Skeletal muscle tissue (tissue), 5 donors: ENCODE measurements at places on chromosomes 7 and 10. TPM values are rescaled to one million over a fixed set of nuclear protein-coding genes. Genes with fewer than 3 reads are reported as not detected.

FXYD4 gene
- not detected for total RNA-seq

DLX5 gene
- not detected for total RNA-seq

STYXL1 gene
- total RNA-seq: 31.8 TPM

PTN gene
- 21.9 TPM for total RNA-seq

ECHDC3 gene
- total RNA-seq: 20.9 TPM

CFAP43 gene
- total RNA-seq: 2.1 TPM

PPP1R17 gene
- total RNA-seq: not detected

SFRP4 gene
- 28.7 TPM for total RNA-seq

OR6V1 gene
- total RNA-seq: not detected

AMPH gene
- total RNA-seq: 9.4 TPM

METTL2B gene
- 15.7 TPM for total RNA-seq

OGDHL gene
- 0.52 TPM for total RNA-seq

PLAU gene
- total RNA-seq: 21.4 TPM

PRR15 gene
- not detected for total RNA-seq

NRP1 gene
- 120 TPM for total RNA-seq

TNKS2 gene
- total RNA-seq: 41.2 TPM

SPACDR gene
- total RNA-seq: not detected

POM121C gene
- 9.4 TPM for total RNA-seq

WNT8B gene
- not detected for total RNA-seq

HYAL4 gene
- total RNA-seq: under 0.01 TPM

CYP2W1 gene
- not detected for total RNA-seq

SPDYE2B gene
- not detected for total RNA-seq

C10orf67 gene
- under 0.01 TPM for total RNA-seq
